ENCODE measurements at places on chromosomes 5 and 9.

DNA sequence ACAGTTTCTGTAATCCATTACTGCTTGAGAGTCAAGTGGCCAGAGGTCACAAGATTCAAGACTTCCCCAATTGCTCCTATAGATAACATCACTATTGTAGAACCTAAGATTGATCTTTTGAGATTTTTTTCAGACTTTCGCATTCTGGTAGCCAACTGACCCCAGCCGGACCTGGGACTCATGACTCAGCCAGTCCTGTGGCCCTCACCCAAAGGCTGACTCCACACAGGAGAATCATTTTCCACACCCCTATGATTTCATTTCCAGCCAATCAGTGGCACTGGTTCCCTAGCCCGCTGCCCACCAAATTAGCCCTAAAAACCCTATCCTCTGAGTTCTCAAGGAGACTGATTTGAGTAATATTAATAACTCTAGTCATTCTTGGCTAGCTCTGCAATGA, 36.2 kb downstream of the TARS1 start:
- no peak overlapping the region for H3K27ac ChIP-seq
- DNase-seq = no peak
- peaks cover 52% of the 10 kb centered on the region for H3K36me3 ChIP-seq
- no peak overlapping the region for H3K4me3 ChIP-seq

GRCh38 chr9:127635201-127635735, 23.2 kb downstream of the STXBP1 start:
- H3K36me3 ChIP-seq = peaks cover 6% of the 10 kb centered on the region
- no peak overlapping the region for H3K27ac ChIP-seq
- peaks cover 26% of the 10 kb centered on the region for H3K4me1 ChIP-seq
- no peak overlapping the region for H3K4me3 ChIP-seq
- no peak for DNase-seq

DNA sequence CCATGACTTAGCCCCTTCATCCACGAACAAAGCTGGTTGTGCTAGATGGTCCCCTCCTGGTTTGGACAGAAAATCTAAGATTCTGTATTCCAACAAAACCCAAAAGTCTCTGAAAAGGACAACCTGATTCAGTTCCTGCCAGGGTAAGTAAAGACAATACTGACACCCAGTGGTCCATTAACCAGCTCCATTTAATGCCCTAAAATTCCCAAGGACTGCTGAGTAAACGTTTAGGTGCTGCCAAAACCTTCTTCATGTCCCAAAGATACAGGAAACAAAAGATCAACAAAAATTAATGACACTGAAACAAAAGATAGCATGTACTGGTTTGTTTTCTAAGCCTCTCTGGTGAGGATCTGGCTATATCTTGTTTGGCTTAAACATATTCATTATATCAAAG, 25.3 kb upstream of the PPP1R2B start:
- no peak overlapping the region for H3K4me3 ChIP-seq
- H3K4me1 ChIP-seq = no peaks in the 10 kb centered on the region
- no peak for DNase-seq
- H3K27ac ChIP-seq = no peak overlapping the region
- peaks cover 22% of the 10 kb centered on the region for H3K27me3 ChIP-seq
- H3K36me3 ChIP-seq = no peaks in the 10 kb centered on the region

DNA sequence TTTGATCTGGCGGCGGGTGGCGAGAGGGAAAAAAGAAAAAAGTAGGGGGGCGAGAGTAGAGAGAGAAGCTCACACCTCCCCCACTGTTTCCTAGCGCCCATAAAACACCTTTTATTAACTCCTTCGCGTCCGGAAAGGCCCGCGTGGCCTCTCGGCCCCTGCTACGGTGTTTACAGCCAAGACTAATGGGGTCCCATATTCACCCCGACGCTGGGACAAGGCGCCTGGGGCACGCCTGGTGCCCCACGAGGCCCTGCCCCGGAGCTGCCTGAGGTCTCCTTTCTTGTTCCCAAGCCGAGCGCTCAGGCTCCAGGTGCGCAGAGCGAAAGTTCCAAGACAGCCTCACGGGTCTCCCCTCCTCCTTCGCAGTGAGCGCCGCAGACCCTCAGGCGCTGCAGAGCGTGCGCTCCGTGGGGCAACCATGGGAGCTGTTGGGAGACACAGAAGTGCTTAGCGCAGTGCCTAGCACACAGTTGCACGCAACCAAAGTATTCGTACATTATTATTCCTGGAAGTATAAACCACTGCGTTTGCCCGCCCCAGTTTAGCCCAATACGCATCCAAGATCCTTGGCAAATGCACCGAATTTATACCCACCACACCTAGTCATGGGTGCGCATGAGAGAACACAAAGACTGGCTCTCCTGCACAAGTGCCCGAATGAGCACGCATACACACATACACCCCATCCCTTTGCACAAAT, 4.3 kb downstream of the HAND1 start:
- no peak for DNase-seq
- peaks cover 2% of the 10 kb centered on the region for H3K36me3 ChIP-seq
- peaks cover 45% of the 10 kb centered on the region for H3K4me1 ChIP-seq
- H3K4me3 ChIP-seq = no peak overlapping the region

GRCh38 chr5:54120473-54120872, 189.9 kb downstream of the ARL15 start:
- no peak overlapping the region for H3K4me3 ChIP-seq
- no peak for DNase-seq
- H3K27me3 ChIP-seq = no peaks in the 10 kb centered on the region
- H3K27ac ChIP-seq = no peak overlapping the region
- H3K36me3 ChIP-seq = no peaks in the 10 kb centered on the region
- H3K4me1 ChIP-seq = no peaks in the 10 kb centered on the region

- H3K4me3 ChIP-seq = no peak overlapping the region
- H3K27me3 ChIP-seq = no peaks in the 10 kb centered on the region
- H3K36me3 ChIP-seq = peaks cover 12% of the 10 kb centered on the region
- DNase-seq = no peak
- peaks cover 96% of the 10 kb centered on the region for H3K4me1 ChIP-seq
These were observed 32.4 kb downstream of the PCDHGC5 start for GRCh38 chr5:141521244-141521781.

DNA sequence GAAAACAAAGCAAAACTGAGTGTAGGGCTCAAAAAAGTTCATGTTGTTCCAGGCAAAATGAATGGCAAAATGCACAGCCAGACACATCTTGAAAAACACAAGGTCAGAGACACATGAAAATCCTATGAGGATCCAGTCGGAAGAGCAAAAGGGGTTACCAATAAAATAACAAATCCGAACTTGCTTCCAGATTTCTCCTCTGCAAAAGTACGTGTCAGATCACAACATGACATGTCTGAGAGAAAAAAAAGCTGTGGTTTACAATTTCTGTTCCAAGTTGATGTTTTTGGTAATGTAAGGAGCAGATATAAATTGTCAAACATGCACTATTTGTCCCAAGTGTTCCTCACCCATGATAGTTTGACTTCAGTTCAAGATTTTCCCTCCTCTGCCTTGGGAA, 15.9 kb upstream of the ADAMTS16 start:
- peaks cover 16% of the 10 kb centered on the region for H3K27me3 ChIP-seq
- no peaks in the 10 kb centered on the region for H3K4me1 ChIP-seq
- H3K27ac ChIP-seq = no peak overlapping the region
- no peak for DNase-seq

- H3K4me1 ChIP-seq = peaks cover 47% of the 10 kb centered on the region
- no peak overlapping the region for H3K4me3 ChIP-seq
- H3K27me3 ChIP-seq = peaks cover 2% of the 10 kb centered on the region
These were observed 422.7 kb upstream of the GRAMD2B start for GRCh38 chr5:126000507-126000906.

DNA sequence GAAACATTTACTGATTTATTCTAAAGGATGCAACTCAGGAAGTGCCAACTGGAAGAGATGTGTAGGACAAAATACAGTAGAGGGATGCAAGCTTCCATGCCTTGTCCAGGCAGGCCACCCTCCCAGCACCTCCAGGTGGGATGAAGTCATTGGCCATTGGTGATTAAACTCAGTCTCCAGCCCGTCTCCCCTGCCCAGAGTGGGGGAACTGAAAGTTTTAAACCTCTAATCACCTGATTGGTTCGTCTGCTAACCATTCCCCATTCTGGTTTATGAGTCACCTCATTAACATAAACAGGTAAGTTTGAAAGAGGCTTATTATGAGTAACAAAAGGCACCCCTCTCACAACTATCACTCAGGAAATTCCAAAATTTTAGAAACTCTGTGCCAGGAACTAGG, 8.1 kb downstream of the TNFAIP8 start:
- H3K36me3 ChIP-seq = peaks cover 4% of the 10 kb centered on the region
- H3K4me1 ChIP-seq = peaks cover 56% of the 10 kb centered on the region
- no peak for DNase-seq

DNA sequence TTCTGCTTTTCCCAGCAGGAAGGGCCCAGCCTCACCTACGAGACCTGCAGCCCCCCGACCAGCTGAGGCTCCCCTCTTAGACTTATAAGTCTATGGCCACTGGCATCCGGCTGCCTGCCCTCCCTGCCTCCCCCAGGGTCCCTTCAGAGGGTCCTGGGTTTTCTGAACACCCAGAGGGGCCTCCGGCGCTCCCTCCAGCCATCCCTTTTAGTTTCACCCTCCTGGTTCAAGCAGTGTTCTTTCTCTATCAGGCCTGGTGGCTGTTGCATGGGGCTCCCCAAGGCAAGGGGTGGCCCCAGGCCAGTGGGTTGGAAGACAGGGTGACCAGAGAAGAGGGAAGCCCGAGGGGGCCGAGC, 21.8 kb downstream of the GOLGA2 start:
- no peaks in the 10 kb centered on the region for H3K27me3 ChIP-seq
- H3K36me3 ChIP-seq = peaks cover 16% of the 10 kb centered on the region
- no peak overlapping the region for H3K4me3 ChIP-seq
- peaks cover 2% of the 10 kb centered on the region for H3K4me1 ChIP-seq

GRCh38 chr9:20945269-20945668, 86.2 kb downstream of the HACD4 start:
- H3K27me3 ChIP-seq = no peaks in the 10 kb centered on the region
- peaks cover 13% of the 10 kb centered on the region for H3K36me3 ChIP-seq
- DNase-seq = no peak
- peaks cover 4% of the 10 kb centered on the region for H3K4me1 ChIP-seq
- H3K27ac ChIP-seq = no peak overlapping the region

DNA sequence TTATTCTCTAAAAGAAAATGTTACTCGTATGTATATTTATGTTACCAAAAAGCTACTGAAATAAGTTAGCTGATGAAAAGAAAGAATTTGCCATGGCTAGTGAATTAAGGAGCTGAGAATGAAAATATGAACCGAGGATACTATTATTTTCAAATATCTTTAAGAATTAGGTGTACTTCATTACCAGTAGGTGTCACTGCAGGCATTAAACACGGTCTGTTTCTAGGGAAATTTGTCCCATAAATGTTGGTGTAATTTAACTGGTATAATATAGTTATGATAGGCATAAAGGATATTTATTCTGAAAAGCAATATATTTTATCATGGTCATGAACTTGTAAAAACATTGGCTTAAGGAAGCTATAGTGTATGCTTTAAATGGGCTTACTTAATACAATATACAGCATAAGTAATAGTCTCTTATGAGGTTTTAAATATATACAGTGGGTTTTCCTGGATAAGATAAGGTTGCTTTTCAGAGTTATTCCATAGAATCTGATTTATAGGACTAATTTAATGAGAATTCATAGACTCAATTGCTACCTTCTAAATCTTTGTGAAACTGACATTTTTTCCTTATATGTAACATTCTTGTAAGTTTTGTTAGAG, 72.4 kb upstream of the MPDZ start:
- no peaks in the 10 kb centered on the region for H3K4me1 ChIP-seq
- no peak overlapping the region for H3K27ac ChIP-seq
- H3K4me3 ChIP-seq = no peak overlapping the region
- no peak for DNase-seq
- no peaks in the 10 kb centered on the region for H3K27me3 ChIP-seq

- H3K4me1 ChIP-seq = peaks cover 20% of the 10 kb centered on the region
- no peak overlapping the region for H3K27ac ChIP-seq
These were observed 36.3 kb downstream of the ERGIC1 start for GRCh38 chr5:172870291-172870714.

DNA sequence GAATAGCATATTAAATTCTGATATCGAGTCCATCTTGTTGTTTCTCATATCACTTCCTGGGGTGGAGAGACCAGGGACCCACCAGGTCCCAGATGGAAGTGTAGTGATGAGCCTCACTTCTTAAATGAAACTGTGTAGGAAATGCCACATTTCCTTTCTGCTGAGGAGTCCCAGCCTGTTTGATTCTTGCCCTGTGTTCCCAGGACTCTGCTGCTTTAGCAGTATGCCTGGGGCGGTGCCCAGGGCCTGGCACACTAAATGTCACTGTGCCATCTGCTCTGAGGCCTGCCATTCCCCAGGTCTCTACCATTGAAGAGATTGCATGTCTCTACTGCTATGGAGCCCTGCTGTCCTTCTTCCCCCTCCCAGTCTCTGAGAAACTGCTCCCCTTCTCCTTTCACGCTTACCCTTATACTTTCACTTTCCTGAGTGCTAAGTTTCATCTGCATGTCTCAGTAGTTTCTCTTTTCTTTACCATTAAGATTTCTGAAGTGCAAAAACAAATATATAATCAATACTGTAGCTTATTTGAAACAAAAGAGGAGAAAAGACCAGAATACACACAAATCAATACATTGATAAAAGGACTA, 260.4 kb downstream of the GABRB2 start:
- H3K36me3 ChIP-seq = no peaks in the 10 kb centered on the region
- H3K27me3 ChIP-seq = no peaks in the 10 kb centered on the region
- H3K4me1 ChIP-seq = no peaks in the 10 kb centered on the region
- DNase-seq = no peak

DNA sequence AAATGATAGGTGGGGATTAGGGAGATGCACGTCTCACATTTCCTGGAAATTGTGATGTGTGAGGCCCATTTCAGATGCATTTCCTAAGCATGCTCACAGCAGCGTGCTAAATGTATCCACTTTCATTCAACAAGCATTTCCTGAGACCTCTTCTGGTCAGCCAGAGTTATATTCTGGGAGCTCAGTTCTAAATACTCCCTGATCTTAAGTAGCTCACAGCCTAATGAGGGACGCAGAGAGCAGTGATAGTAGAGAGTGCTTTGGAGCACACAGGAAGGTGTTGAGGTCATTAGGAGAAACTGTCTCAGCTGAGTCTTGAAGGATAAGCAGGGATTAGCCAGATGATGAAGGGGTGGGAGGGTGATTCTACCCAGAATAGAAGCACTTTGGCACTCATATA, 46.2 kb upstream of the FSD1L start:
- H3K4me1 ChIP-seq = no peaks in the 10 kb centered on the region
- H3K27me3 ChIP-seq = peaks cover 11% of the 10 kb centered on the region
- DNase-seq = no peak
- no peaks in the 10 kb centered on the region for H3K36me3 ChIP-seq
- H3K4me3 ChIP-seq = no peak overlapping the region

DNA sequence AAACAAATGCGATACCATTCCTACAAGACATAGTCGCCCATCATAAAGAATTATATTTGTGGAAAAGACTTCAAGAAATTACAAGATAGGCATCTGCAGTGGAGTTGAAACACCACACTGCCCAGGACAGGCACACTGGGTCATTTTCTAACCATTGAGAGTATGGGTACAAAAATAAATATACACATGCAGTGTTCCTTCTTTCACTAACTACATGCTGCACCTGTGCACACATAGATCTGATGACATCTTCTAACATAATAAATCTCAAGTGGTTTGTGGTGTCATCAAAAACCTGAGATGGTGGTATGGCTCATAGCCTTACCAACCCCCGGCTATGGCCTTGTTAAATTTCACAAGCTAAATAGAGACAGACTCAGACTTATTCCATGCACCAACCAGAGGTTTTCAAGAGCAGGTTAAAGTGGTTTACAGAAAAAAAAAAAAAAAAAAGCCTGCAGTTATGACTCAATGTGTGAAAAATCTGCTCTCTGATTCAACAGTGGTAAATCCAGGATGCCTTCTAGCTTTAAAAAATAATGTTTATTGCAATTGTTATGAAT, 12.4 kb upstream of the NFIB start:
- peaks cover 20% of the 10 kb centered on the region for H3K4me1 ChIP-seq
- no peak overlapping the region for H3K27ac ChIP-seq
- H3K27me3 ChIP-seq = no peaks in the 10 kb centered on the region
- DNase-seq = no peak
